ENCODE measurements at places on chromosomes 12 and 14. TPM values are rescaled to one million over a fixed set of nuclear protein-coding genes. Genes with fewer than 3 reads are reported as not detected.

DNA sequence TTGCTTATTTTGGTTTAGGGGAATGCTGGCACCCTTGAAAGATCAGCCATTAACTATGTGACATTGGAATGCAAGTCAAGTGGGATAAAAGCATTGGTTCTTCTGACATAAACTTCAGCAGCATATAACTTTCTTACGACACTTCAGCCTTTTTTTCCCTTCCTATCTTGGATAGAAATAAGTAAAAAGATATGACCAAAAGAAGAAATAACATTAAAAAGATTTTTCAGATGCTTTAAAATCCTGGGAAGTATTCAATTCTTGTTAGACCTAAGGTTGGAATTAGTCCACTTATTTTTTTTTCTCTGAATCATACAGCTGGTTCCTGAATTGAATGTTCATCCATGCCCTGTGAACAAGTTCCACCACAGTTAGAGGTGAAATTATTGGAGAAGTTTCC, 85.6 kb upstream of the TSPAN8 start:
- DNase-seq, result no peak

GRCh38 chr12:6688543-6688998, 604 bp downstream of the ZNF384 start:
- DNase-seq, result no peak

DNA sequence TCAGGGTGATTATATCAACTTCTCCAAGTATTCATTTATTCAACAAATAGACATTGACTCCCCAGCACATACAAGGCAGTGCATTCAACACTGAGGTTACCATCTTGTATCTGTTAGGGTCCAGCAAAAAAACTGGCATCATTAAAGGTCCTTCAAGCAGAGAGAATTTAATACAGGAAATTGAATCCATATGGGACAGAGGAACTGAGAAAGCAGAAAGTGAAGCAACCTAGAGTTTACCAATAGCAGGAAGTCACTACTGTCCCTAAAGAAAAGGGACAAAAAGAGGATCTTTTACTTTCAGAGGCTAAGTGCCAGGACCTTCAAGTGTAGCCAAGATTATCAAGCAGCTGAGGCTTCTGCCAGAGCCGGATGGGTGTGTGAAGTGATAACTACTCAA, 237.8 kb upstream of the TBX3 start:
- no peak for DNase-seq

DNA sequence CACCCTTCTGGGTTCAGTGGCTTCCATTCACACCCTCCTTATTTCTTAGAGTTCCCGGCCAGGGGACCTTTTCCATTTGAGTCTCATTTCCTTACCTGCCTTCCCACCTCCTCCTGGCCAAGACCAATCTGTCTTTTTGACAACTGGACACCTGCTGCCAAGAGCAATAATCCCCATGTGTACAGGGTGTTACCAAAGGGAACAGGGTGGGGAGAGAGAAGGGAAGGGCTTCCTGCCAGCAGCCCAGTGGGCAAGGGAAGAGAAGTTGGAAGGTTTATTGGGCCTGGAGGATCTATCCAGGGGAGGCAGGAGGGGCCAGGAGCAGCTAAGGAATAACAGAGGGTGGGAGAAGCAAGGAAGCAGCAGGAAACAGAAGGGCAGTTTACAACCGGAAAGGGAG, 346.2 kb downstream of the C12orf75 start:
- no peak for DNase-seq

DNA sequence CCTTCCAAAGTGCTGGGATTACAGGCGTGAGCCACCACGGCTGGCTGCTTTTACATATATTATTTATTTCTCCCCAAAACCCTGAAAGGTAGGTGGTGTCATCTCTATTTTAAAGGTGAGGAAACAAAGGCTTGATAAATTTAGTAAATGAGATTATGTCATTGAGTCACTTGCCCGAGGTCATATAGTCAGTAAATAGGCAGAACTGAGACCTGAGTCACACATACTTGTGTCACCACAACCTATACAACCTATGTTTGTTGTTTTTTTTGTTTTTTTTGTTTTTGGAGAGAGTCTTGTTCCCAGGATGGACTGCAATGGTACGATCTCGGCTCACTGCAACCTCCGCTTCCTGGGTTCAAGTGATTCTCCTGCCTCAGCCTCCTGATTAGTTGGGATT, 12.8 kb downstream of the TSFM start:
- DNase-seq, result no peak

Gene KRT2
- polyA plus RNA-seq, result not detected

- DNase-seq, result no peak
Observed at GRCh38 chr14:53850714-53851296, 105.8 kb downstream of the BMP4 start.

Gene LALBA
- not detected for polyA plus RNA-seq

DNA sequence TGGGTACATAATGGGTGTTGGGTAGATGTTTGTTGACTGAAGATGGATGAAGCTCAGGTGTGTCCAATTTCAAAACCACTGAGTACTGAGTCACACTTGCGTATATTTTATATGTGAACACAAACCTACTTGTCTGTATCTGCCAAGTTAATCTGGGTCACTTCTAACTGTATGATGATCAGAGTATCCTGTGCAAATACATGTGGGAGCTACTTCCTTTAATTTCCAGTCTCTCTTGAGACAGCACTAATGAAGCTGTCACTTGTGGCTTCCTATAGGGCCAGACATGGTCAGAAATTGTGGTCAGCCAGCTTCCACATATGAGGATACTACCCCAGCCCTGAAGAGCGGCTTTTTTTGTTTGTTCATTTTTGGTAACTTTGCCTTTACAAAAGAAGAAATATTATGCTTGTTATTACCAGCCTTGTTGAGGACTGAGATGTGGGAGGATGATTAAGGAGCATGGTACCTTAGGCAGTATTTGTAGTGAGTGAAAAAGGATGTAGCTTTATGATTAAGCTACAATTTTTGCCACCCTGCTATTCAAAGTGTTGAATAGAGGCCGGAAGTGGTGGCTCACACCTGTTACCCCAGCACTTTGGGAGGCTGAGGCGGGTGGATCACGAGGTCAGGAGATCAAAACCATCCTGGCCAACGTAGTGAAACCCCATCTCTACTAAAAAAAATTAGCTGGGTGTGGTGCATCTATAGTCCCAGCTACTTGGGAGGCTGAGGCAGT, 32.4 kb downstream of the PLXNC1 start:
- no peak for DNase-seq

Gene TMPRSS12
- 0.18 TPM for polyA plus RNA-seq

Gene MAP1LC3B2
- 2.5 TPM for polyA plus RNA-seq

- DNase-seq, result peak; percentile 12
Observed at GRCh38 chr14:104843442-104844305, 21.4 kb upstream of the CEP170B start.

- DNase-seq, result no peak
Observed at GRCh38 chr14:96092936-96093335, 53.8 kb downstream of the C14orf132 start.

Gene RIMBP2
- polyA plus RNA-seq, result 18.0 TPM

Gene LRFN5
- 4.8 TPM for polyA plus RNA-seq

DNA sequence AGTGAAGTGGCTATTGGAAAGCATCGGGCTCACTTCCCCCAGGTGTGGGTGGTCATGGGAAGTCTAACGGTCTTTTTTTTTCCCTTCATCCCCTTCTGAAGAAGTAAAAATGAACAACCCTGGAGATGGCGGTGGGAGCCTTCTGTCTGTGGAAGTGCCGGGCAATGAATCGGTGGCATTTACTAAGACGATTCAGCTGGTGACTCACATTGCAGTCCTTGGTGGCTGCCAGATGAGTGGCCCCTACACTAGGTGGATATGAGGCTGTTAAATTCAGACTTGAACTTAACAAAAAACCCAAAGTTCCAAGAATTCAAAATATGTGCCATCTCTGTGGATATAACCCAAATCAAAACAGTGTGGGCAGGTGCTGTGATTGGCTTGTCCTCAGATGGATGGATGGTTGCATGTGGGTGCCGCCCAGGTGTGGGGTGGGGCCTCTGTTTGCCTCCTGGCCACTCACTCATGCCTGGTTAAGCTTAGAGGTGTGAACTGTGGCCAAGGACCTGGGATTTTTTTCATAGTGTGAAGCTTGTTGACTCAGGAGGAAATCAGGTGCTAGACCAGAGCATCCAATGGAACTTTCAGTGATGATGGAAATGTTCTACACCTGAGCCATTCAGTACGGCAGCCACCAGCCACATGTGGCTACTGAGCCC, 176.7 kb upstream of the NOS1 start:
- no peak for DNase-seq

DNA sequence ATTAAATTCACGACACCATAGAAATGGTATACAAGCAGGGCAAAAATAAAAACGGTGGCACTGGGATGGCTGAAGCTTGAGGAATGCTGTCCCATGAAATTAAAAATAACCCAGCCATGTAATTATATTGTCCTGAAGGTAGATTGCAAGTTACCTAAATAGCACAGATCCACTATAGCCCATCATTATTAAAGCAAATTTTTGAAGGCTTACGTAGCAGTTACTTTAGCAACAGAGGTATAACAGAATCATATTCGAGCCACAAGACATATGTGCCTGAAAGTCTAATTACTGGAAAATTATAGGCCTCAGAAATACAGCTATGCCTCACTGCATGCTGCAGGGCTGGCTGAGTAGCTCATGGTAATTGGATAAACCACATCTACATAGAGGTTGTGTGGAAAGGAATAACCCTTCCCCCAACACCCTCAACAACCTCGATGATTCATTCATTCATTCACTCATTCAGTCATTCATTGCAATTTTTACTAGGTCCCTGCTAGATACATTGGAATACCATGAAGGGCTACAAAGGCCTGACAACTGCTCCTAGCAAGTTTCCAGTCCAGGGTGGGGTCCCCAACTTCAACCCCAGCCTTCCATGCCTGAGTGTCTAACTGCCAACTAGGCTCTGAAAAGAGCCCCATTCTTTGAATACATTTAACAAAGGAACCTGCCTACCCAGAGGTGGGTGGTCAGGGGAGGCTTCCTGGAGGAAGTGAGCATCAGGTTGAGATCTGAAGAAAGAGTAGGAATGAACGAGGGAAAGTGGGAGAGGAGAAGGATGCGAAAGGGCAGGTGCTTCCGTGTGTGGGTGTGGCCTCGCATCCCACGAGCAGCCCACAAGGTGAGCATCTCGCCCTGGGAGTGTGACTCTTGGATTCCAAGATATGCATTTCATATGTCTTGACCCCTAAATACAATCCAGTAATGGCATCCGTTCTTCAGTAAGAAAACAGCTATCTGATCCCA, 18.0 kb upstream of the CMKLR1 start:
- DNase-seq, result no peak

DNA sequence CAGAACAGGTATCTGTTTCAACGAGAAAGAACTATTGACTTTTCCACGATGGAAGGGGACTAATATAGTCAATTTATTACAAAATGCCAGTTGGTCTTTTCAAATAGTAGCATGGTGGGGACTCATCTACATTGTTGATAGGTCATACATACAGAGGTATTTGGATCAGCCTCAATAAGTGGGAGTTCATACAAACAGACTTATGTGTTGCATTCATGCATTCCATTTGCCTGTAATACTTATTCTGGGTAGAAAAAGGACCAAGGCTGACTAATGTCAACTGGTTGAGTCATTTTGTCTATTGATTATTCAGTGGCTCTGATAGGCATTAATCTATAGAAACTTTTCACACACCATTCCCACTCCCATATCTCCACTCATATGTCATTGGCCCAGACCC, 41.5 kb upstream of the GLIPR1 start:
- DNase-seq, result no peak

Data from right lung (tissue), 10 donors.